Activated naive CD8-positive, alpha-beta T cell treated with anti-CD3 and anti-CD28 coated beads, Interleukin-2, amount 10 ng/mL, durations not matched to agents 7 days and 5 days (primary cell): ENCODE measurements at places on chromosomes 12 and 14. TPM values are rescaled to one million over a fixed set of nuclear protein-coding genes. Genes with fewer than 3 reads are reported as not detected.

Gene MNAT1
- 33.5 TPM for total RNA-seq

- DNase-seq, result peak; percentile 61
- H3K4me3 ChIP-seq, result peak overlapping the region; percentile 70
- H3K4me1 ChIP-seq, result peaks cover 52% of the 10 kb centered on the region
- H3K36me3 ChIP-seq, result peaks cover 36% of the 10 kb centered on the region
Observed at GRCh38 chr12:89225401-89225800, 126.9 kb downstream of the DUSP6 start.

GRCh38 chr12:69644511-69644910 lies 33.8 kb upstream of the LRRC10 start:
- peaks cover under 1% of the 10 kb centered on the region for H3K4me1 ChIP-seq
- no peak for DNase-seq
- no peak overlapping the region for H3K27ac ChIP-seq
- no peaks in the 10 kb centered on the region for H3K36me3 ChIP-seq

- no peak for DNase-seq
- H3K27ac ChIP-seq, result no peak overlapping the region
- H3K4me3 ChIP-seq, result no peak overlapping the region
- no peaks in the 10 kb centered on the region for H3K4me1 ChIP-seq
Observed at GRCh38 chr14:56273155-56273554, 154.9 kb downstream of the PELI2 start.

DNA sequence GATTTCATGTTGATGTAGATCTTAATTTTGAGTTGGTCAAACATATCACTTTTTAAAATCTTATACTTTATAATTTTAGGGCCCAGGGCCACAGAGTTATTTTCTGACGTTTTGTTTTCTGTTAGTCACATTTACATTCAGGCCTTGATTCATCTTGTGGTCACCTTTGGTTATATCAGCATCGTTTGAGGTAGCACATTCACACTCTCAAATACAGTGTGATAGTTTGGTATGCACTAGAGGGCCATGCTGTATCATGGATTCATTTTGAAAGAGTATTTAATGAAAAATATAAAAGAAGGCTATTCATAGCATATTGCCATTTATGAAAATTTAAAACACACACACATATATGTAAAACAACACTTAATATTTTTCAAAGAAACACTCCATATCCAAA lies 274.6 kb downstream of the RAD51B start:
- DNase-seq, result no peak
- no peak overlapping the region for H3K27ac ChIP-seq
- peaks cover 8% of the 10 kb centered on the region for H3K36me3 ChIP-seq
- H3K4me1 ChIP-seq, result no peaks in the 10 kb centered on the region
- no peaks in the 10 kb centered on the region for H3K27me3 ChIP-seq

DNA sequence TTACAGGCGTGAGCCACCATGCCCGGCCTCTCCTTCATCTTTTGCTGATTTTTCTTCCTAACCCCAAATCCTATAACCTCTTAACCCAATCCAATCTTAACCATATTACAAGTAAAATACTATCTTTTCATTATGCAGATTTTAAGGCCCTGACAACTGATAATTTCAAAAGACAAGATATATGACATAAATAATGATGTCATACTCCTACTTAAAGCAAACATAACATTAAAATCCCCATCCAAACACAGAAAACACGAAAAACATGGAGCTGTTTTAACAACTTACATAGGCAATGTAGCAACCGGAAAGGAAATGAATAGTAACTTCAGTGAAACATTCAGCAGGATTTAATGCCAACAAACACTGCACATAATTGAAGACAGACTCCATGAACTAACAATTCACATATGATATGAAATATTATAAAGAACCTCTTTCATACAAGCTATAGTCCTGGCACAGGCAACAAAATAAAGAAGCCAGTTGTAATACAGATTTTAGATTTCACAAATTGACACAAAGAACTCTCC lies 21.5 kb downstream of the USP44 start:
- peaks cover 10% of the 10 kb centered on the region for H3K4me1 ChIP-seq
- DNase-seq, result no peak
- H3K4me3 ChIP-seq, result no peak overlapping the region
- peaks cover 17% of the 10 kb centered on the region for H3K36me3 ChIP-seq
- no peak overlapping the region for H3K27ac ChIP-seq
- no peaks in the 10 kb centered on the region for H3K27me3 ChIP-seq

- peaks cover 2% of the 10 kb centered on the region for H3K27me3 ChIP-seq
- no peak for DNase-seq
- no peaks in the 10 kb centered on the region for H3K36me3 ChIP-seq
- no peak overlapping the region for H3K27ac ChIP-seq
- H3K4me1 ChIP-seq, result peaks cover 45% of the 10 kb centered on the region
- H3K4me3 ChIP-seq, result no peak overlapping the region
Observed at GRCh38 chr14:55094292-55095157, 34.5 kb upstream of the LGALS3 start.
